ENCODE measurements at places on chromosomes 16 and 17.

GRCh38 chr17:79969906-79970305 is 65.8 kb downstream of the TBC1D16 start:
- no peak for DNase-seq

DNA sequence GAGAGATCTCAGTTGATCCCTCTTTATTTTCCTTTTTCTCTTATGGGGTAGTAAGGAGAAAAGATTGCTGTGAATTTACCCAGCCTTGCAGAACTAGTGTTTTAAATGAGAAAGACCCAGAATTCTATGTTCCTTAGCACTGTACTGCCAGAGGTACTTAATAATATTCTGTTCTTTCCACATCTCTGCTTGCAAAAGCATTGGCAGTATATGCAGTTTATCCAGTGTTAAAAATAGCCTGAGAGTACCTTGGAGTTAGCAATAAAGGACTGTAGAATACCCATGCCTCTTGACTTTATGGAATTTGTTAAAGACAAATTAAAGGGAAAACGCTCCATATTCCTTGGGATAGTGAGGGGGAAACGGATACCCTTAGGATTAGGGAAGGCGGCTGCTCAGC is 11.9 kb downstream of the SLC7A6 start:
- DNase-seq, result no peak

GRCh38 chr16:54174750-54175149 is 111.8 kb downstream of the IRX3 start:
- no peak for DNase-seq

- peak; percentile 10 for DNase-seq
Measured at GRCh38 chr17:33201283-33201682, 91.8 kb downstream of the ASIC2 start.

- DNase-seq, result no peak
Measured at GRCh38 chr16:22035153-22035552, 27.2 kb downstream of the MOSMO start.

Data from endothelial cell (in vitro differentiated cells).